ENCODE measurements at places on chromosomes 3 and 15.

- no peak for DNase-seq
These were observed 103.1 kb upstream of the PTX3 start for GRCh38 chr3:157333551-157333991.

- no peak for DNase-seq
These were observed 337.3 kb upstream of the WNT5A start for GRCh38 chr3:55824406-55824805.

DNA sequence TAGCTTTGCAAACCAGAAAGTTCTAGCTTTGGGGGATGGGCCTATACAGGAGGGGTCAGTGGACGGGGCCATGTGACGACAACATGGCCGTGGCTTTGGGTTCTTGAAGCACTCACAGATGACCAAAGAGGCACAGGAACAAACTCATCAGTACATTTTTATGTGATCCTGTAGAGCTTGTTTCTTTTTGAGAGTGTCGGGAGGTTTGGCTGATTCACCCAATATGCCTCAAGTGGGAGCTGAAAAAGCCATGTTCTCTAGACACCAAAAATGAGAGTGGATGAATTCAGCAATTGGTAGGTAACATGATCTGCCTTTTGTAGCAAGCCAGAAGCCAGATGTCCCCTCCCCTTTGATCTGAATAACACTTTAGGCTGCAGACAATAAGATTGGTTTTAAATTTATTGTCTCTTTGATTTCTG is 30.1 kb downstream of the GREM1 start:
- DNase-seq, result no peak

DNA sequence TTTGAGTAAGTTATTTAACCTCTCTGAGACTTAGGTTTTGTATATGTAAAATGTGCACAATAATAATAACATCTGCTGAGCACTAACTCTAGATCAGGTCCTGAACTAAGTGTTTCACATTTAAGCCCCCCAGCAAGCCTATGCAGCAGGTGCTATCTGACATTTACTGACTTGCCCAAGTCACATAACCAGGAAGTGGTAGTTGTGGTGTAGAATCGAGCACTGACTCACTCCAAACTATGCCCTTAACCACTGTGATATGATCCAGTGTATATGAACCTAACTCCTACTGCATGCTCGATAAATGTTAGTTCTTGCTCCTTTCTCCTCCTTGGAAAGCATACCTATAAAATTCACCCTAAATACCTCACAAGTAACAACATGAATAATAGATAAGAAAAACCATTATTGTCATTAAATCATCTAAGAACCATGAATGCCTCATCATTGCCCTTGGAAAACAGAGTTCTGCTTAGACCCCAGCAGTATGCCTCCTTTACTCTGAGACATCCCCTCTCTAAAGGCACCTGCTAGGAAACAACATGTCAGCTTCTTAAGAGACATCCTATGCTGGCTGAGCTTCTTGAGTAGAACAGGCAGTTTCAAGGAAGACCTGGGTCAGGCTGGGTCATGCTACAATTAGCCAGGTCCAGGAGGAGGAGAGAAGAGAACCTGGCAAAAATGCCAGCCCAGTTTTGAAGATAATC is 3.0 kb upstream of the SHC4 start:
- no peak for DNase-seq

DNA sequence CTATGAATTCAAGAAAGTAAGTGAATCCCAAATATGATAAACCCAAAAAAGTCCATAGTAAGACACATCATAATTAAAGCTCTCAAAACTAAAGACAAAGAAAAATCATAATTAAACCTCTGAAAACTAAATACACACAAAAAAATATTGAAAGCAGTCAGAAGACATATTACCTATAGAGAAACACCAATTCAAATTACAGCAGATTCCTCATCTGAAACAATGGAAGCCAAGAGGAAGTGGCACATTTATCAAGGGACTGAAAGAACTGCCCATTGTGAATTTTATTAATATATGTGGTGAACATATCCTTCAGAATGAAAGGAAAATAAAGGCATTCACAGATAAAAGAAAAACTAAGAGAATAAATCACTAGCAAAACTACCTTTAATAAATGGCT is 128.2 kb downstream of the SCAPER start:
- no peak for DNase-seq

DNA sequence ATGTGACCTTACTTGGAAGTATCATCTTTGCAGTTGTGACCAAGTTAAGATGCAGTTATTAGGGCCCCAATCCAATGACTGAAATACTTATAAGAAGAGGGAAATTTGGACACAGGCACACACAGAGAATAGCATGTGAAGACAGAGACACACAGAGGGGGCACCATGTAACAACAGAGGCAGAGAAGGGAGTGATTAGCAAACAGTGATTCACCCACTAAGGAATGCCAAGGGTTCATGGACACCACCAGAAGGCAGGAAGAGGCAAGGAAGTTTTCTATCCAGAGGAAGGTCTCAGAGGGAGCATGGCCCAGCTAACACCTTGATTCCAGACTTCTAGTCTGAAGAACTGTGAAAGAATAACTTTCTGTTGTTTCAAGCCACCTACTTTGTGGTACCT is 25.0 kb downstream of the SIDT1 start:
- DNase-seq, result no peak

GRCh38 chr3:187665010-187665409 is 5.2 kb downstream of the SST start:
- DNase-seq, result no peak

GRCh38 chr15:40454904-40455391 is 14.2 kb downstream of the BAHD1 start:
- DNase-seq, result no peak

DNA sequence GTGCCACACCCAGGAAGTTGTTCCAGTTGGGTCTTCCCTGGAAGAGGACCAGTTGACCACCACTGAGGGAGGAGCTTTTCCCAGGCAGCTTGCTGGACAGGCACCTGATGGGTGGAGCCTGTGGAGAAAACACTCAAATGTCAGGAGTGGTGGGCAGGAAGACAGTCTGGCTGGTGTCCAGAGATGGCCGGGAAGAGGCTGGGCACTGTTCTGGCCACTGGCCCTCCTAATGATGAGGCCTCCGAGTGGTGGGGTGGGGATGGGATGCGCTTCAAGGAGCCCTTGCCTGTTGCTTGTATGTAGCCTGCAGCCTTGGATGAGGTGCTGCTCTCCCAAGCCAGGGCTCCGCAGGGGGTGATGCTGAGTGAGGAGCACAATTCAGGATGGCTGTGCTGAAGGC is 12.3 kb downstream of the PLEKHO2 start:
- no peak for DNase-seq

DNA sequence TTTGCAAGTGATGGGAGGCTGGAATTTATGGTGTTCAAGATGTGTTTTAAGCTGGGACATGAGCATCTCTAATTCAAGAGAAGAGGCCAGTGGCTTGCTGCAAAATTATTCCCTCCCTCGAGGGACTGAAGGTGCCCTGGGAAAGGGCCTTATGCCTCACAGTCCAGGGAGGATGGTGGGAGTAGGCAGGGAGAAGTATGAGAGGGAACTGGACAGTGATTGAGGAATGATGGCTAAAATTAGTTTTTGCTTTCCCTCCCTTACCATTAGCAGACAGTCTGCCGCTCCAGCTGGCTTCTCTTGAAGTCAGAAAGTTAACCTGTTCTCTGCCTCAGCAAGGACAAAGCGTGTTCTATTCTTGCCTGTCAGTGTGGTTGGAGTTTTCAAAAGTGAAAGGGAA is 139.8 kb upstream of the SEMA6D start:
- DNase-seq, result no peak

GRCh38 chr15:90819390-90819789 is 49.0 kb upstream of the FURIN start:
- no peak for DNase-seq

DNA sequence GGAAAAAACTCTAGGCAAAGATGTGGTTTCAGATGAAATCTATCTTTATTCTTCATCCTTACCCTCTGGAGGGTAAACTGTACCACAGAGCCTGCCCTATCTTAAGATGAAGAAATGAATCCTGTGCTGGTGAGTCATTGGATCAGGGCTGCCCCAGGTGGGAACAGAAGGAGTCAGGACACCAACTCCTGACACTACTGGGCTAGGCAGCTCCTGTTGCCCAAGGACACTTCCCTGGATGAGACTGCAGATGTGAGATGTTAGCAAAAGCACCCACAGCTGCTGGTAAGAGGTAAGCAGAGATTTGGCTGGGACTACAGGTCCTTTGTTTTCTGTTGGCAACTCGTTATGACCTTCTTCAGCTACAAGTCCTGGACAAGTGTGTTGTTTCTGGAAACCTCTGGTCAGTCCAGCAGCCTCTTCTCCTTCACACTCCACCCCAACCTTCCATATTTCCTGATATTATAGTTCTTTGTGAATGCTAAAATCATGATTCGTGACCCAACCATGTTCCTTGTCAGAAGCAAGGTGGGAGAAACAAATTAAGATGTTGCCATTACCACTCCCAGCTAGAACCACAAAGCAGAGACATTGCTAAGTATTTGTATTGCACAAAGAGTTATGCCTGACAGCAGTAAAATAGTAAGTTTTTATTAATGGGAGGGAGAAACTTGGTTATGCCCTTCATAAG is 104.2 kb upstream of the TGFBR2 start:
- DNase-seq, result no peak

Data from activated naive CD4-positive, alpha-beta T cell (primary cell).